Stimulated activated CD8-positive, alpha-beta memory T cell treated with anti-CD3 and anti-CD28 coated beads, Interleukin-4, amount 100 ng/mL, for 1 hour (primary cell): ENCODE measurements at places on chromosomes 2 and 18.

DNA sequence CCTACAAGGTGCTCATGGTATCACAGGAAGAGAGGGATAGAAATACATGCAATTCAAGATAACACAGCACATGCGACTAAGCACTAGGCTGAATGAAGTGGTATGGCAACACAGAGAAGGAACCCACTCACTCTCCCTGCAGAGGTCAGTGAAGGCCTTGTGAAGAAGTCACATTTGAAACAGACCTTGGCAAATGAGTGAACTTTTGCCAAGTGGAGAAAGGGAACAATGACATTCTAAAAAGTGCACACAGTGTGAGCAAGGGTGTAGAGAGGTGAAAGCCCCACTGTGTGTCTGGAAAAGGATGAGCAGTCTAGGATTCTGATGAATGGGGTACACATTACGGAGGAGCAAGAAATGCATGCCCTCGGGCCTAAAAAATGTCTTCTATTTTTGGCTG is 23.3 kb downstream of the KLF7 start:
- no peak for DNase-seq

DNA sequence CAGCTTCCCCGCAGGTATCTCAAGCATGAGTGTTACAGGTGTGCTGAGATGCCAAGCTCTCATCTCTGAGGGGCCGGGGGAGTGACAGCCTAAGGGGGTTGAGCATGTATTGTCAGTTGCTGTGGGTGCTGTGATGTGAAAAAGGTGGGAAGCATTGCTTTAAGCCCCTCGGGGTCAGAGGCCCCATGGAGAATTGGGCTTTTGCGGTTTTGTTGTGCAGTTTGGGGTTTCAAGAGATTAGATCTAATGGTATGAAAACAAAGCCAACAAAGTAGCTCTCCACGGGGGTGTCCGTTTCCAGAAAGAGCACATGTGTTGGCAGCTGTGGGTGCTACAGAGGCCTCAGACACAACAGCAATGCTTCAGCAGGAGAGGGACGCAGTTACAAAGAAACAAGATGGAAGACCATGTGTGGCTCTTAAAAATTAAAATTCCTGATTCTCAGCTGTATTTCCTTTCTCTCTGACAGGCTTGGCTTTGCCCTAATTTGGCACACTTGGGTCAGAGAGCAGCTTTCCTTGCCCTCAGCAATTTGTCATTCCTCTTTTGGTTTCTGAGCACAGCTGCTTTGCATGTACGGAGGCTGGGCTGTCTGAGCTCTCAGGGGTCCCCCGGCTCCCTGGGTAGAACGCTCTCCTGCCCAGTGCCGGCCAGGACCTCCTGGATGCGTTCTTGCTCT is 69.9 kb downstream of the TMEM247 start:
- DNase-seq = no peak

DNA sequence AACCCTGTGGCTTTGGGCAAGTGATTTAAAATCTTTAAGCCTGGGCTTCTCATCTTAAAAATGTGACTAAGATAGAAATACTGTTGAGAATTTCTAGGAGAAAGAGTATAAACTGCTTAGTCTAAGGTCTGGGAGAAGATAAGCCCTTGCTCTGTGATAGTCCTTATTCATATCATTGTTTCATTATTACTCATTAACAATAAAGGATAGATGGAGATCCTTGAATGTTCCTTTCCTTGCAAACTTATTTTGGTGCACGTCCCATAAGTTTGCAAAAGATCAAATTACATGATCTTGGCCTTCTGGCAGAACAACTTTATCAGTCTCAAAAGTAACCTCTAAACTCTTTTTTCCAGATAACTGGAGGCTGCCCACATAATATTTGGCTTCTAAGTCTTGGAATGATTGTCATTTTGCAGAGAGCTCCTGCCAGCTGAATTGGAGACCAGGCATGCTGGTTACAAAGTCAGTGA is 138.3 kb downstream of the FAM124B start:
- DNase-seq = no peak

DNA sequence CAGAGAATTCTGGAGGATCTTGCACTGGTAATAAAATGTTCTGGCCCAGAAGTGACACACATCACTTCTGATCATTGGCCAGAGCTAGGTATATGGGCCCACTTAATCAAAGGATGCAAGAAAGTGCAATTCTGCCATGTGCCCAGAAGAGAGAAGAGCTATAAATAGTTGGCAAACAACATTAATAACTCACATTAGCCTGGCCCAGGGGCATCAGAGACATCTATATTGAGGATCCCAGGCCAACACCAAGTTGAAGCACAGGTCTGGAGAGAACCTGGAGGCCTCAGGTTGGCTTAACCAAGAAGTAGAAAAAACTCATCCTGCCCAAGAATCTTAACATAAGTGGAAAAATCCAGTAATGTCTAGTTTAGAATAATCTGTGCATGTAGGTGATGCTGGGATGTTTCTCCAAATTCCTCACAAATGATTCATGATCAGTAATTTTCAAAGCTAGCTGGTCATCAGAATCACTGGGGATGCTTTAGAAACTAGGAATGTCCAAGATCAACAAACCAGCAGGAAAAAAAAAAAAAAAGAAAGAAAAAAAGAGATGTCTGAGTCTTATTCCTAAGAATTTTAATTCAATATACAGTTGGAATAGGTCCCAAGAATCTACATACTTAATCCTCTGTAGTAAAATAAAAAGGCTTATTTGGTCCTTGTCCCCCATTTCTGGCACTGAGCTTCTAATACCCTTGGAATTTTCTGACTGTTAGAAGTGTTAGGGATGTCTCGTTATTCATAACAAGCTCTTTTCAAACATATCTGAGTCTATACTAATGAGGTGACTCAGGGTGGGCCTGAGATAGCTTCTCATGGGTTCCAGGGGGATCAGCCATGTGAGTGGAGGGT is 35.0 kb upstream of the EVA1A start:
- no peak for DNase-seq

GRCh38 chr2:43100883-43101662 is 125.3 kb downstream of the ZFP36L2 start:
- DNase-seq = no peak

DNA sequence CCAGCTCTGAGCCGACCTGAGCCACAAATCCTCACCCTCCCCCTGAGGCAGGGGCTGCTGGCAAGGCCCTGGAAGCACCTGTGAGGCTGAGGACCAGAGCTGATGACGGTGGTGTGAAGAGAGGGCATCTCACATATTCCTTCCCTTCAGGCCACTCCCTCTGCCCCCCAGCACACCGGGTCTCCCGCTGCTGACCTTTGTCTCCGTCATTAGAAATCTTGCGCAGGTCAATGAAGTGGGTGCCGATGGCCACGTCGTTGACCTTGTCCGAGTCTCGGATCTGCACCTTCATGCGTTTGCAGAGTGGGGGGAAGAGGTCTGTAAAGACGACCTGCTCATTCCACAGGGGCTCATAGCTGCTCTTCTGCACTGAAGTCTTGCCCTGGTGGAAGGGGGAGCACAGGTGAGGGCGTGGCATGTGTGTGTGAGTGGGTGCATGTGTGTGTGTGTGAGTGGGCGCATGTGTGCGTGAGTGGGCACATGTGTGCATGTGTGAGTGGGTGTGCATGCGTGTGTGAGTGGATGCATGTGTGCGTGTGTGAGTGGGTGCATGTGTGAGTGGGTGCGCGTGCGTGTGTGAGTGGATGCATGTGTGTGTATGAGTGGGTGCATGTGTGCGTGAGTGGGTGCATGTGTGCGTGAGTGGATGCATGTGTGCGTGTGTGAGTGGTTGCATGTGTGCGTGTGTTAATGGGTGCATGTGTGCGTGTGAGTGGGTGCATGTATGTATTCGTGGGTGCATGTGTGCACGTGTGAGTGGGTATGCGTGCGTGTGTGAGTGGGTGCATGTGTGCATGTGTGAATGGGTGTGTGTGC is 4.5 kb upstream of the OTOF start:
- no peak for DNase-seq

DNA sequence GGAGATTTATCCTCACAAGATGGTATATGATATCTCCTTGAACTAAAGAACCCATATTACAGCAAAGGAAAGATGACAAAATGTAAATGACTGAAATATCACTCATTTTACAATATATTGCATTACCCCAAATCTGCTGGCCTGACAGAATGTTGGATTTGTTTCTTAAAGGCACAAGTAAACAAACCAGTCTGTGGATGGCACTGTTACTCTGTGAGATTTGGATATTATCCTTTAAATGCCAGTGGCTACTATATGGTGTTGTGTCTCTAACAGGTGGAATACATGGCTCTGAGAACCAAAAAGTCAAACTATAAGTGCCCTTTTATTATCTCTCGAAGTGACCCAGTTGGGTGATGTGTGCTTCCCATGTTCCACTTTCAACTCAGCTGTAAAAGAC is 125.7 kb downstream of the PDE1A start:
- no peak for DNase-seq

DNA sequence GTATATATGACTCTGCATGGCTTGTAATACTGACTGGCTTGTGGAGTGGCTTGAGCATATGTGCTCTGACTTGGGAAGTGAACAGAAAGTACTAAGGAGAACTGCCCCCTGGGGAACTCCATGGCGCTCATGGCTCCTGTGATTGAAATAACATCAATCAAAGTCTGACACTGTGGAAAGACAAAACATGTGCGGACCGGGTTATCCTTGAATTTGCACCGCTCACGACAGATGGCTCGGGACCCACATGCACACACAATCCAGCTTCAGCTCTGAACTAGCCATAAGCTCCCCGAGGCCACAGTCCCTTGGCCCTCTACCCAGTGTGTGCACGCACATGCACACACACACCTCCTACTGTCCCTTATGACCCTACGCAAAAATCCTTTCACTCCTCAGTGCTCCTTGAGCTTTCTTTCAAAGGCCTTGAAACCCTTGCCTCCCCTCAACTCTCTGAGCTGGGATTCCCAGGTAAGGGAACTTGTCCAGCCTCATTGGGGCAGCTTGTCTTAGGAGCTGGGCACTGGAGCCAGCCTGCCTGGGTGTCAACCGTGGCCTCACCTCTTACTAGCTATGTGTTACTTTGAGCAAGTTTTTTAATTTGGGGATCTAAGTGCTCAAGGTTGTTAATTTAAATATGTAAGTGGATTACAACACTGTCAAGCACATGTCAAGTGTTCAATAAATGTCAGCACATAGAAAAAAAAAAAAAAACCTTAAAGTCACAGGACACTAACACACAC is 43.6 kb downstream of the MRPS5 start:
- DNase-seq = no peak

- DNase-seq = no peak
These were observed 115.4 kb downstream of the BMPR2 start for GRCh38 chr2:202491514-202491913.

- DNase-seq = no peak
These were observed 39.0 kb downstream of the CHN1 start for GRCh38 chr2:174965992-174966744.

- no peak for DNase-seq
These were observed 12.1 kb downstream of the RNF149 start for GRCh38 chr2:101296371-101296770.
